ENCODE measurements at places on chromosomes 5 and 9. TPM values are rescaled to one million over a fixed set of nuclear protein-coding genes. Genes with fewer than 3 reads are reported as not detected.

The RNF180 gene
- total RNA-seq, result not detected

The GABRP gene
- 0.26 TPM for total RNA-seq

The GARIN3 gene
- not detected for total RNA-seq

The PPP2CA gene
- total RNA-seq, result 104 TPM

The CCT5 gene
- total RNA-seq, result 107 TPM

The CARTPT gene
- not detected for total RNA-seq

The FOXD1 gene
- total RNA-seq, result 0.39 TPM

The F2R gene
- 16.3 TPM for total RNA-seq

The KCNV2 gene
- not detected for total RNA-seq

DNA sequence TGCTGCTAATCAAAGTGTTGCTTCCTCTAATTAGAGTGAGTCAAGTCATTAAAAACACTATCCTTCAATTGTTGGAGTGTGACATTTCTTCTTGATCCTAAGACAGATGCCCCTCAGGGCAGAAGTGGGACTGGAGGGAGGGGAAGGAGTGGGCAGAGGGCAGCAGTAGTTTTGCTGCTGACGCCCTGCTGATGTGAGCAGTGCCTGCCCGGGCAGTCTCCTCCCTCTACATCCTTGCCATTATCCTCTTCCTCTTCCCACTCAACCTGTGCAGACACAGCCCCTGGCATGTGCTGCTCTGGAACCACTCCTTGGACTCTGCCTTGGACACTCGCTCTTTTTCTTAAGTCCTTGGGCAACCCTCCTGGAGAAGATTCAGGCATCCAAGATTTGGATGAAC lies 232.5 kb downstream of the HSPA4 start:
- H3K27ac ChIP-seq, result no peak overlapping the region
- DNase-seq, result no peak
- H3K4me1 ChIP-seq, result no peaks in the 10 kb centered on the region
- H3K4me3 ChIP-seq, result no peak overlapping the region

- peak overlapping the region; percentile 54 for H3K27ac ChIP-seq
- no peaks in the 10 kb centered on the region for H3K27me3 ChIP-seq
- no peak for DNase-seq
- no peak overlapping the region for H3K4me3 ChIP-seq
- H3K4me1 ChIP-seq, result peaks cover 86% of the 10 kb centered on the region
These were observed 42.1 kb upstream of the EEIG1 start for GRCh38 chr9:128022886-128023285.

DNA sequence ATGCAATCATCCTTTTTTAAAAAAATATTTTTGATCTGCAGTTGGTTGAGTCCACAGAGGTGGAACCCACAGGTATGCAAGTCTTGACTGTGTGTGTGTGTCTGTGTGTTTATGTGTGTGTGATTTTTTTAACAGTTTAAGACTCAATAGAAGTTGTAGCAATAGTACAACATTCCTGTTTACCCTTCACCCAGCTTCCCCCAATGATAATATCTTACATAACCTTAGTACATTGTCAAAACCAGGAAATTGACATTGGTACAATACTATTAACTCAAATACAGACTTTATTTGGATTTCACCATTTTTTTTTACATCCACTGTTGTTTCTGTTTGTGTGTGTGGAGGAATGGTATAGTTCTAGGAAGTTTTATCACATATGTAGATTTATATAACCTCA lies 81.8 kb downstream of the SV2C start:
- H3K4me1 ChIP-seq, result no peaks in the 10 kb centered on the region
- H3K36me3 ChIP-seq, result no peaks in the 10 kb centered on the region
- H3K27ac ChIP-seq, result no peak overlapping the region
- DNase-seq, result no peak
- no peak overlapping the region for H3K4me3 ChIP-seq
- peaks cover 5% of the 10 kb centered on the region for H3K27me3 ChIP-seq

DNA sequence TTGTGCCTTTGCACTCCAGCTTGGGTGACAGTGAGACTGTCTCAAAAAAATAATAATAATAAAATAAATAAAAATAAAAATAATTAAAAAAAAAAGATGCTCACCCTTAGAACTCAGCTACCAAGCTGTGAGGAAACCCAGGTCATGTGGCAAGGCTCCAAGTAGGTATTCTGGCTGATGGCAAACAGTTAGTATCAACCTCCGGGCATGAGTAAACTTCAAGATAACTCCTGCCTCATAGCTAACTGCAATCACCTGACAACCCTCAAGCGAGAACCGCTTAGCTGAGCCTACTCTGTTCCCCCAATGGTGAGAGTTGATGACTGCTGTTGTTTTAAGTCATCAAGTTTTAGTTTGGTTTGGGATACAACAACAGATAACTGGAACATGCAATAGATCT lies 6.1 kb upstream of the SLC44A1 start:
- peaks cover 1% of the 10 kb centered on the region for H3K4me1 ChIP-seq
- H3K36me3 ChIP-seq, result no peaks in the 10 kb centered on the region
- no peak overlapping the region for H3K4me3 ChIP-seq
- no peak for DNase-seq
- H3K27me3 ChIP-seq, result peaks cover 10% of the 10 kb centered on the region

- no peak overlapping the region for H3K27ac ChIP-seq
- no peak overlapping the region for H3K4me3 ChIP-seq
- no peak for DNase-seq
These were observed 49.4 kb downstream of the ADAMTS19 start for GRCh38 chr5:129509363-129509975.

GRCh38 chr5:174876-175465 lies 16.3 kb upstream of the LRRC14B start:
- DNase-seq, result no peak
- no peak overlapping the region for H3K4me3 ChIP-seq
- H3K27me3 ChIP-seq, result peaks cover 28% of the 10 kb centered on the region
- no peaks in the 10 kb centered on the region for H3K4me1 ChIP-seq

GRCh38 chr9:132823370-132824145 lies 54.5 kb downstream of the AK8 start:
- no peak overlapping the region for H3K27ac ChIP-seq
- DNase-seq, result no peak
- H3K4me3 ChIP-seq, result no peak overlapping the region
- H3K27me3 ChIP-seq, result no peaks in the 10 kb centered on the region
- H3K4me1 ChIP-seq, result peaks cover 14% of the 10 kb centered on the region
- no peaks in the 10 kb centered on the region for H3K36me3 ChIP-seq

GRCh38 chr9:4397917-4398316 lies 92.4 kb upstream of the SLC1A1 start:
- no peak overlapping the region for H3K4me3 ChIP-seq
- no peak overlapping the region for H3K27ac ChIP-seq
- H3K4me1 ChIP-seq, result no peaks in the 10 kb centered on the region

GRCh38 chr5:56105511-56106291 lies 110.9 kb upstream of the IL6ST start:
- H3K36me3 ChIP-seq, result peaks cover 6% of the 10 kb centered on the region
- peak overlapping the region; percentile 36 for H3K27ac ChIP-seq
- H3K4me3 ChIP-seq, result no peak overlapping the region
- no peak for DNase-seq

- no peaks in the 10 kb centered on the region for H3K36me3 ChIP-seq
- DNase-seq, result no peak
- H3K4me3 ChIP-seq, result no peak overlapping the region
- H3K4me1 ChIP-seq, result no peaks in the 10 kb centered on the region
These were observed 215.3 kb downstream of the SPOCK1 start for GRCh38 chr5:137283801-137284200.

DNA sequence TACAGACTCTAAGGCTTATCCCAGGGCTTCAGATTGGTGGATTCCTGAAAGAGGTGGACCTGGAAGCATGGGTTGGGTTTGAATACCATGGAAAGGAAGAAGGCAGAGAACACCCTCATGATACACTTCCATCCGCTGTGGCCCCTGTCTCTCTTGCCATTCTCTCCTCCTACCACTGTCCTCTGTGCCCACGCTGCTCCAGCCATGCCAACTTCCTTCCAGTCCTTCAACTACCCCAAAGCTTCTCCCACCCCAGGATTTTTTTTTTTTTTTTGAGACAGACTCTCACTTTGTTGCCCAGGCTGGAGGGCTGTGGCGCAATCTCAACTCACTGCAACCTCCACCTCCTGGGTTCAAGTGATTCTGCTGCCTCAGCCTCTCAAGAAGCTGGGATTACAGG lies 1.7 kb upstream of the SPARC start:
- DNase-seq, result no peak
- no peak overlapping the region for H3K27ac ChIP-seq
- H3K27me3 ChIP-seq, result peaks cover 22% of the 10 kb centered on the region
- peaks cover 6% of the 10 kb centered on the region for H3K4me1 ChIP-seq
- no peak overlapping the region for H3K4me3 ChIP-seq

DNA sequence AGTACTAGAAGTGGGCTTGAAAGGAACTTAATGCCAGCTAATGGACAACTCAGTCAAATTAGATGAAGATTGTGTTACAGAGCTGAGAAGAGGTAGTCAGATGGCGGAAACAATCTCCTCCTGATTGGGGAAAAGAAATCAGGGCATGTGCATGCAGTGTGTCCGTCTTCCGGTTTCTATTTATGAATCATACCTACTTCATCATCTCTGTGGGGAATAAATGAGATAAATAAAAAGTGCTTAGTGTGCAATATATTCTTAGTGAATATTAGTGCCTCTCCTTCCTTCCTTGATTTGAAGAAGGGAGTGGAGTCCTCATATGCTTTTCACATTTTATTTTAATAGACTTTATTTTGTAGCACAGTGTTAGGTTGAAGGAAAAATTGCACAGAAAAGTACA lies 108.7 kb upstream of the NFIL3 start:
- no peaks in the 10 kb centered on the region for H3K36me3 ChIP-seq
- no peak overlapping the region for H3K27ac ChIP-seq
- H3K4me1 ChIP-seq, result no peaks in the 10 kb centered on the region
- no peak overlapping the region for H3K4me3 ChIP-seq
- peaks cover 15% of the 10 kb centered on the region for H3K27me3 ChIP-seq
- DNase-seq, result no peak

- H3K4me3 ChIP-seq, result peak overlapping the region; percentile 47
- DNase-seq, result no peak
- no peak overlapping the region for H3K27ac ChIP-seq
- peaks cover 5% of the 10 kb centered on the region for H3K27me3 ChIP-seq
- no peaks in the 10 kb centered on the region for H3K36me3 ChIP-seq
These were observed 1.0 kb upstream of the TRIM7 start for GRCh38 chr5:181205761-181206649.

DNA sequence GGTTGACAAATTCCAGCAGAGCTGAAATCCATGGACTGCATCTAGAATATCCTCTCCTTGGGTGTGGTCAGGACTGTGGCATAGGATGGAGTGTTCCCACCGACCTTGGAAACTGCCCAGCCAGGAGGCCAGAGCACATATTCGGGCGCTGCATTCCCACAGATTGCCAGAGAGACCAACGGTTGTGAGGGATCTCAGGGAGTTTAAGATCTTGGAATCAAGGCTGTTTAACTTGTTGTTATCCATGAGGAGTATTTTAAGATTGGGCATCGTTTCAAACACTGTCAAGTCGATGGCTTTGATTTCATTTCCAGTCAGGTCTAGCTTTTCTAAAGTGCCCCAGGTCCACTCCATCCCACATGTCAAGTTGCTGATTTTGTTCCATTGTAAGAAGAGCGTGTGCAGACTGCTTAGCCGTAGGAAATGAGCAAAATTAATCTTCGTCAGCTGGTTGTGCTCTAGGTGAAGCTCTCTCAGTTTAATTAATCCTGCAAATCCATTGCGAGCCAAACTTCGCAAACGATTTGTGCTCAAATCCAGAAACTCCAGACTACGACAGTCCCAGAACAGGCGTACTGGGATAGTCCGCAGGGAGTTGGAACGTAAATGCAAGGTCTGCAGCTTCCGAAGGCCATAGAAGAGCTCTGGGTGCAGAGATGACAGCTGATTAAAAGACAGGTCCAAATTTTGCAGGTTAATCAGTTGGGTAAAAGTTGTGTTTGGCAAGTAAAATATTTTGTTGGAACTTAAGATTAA lies 1.5 kb downstream of the LRRTM2 start:
- no peak overlapping the region for H3K4me3 ChIP-seq
- no peaks in the 10 kb centered on the region for H3K4me1 ChIP-seq
- no peak for DNase-seq
- no peak overlapping the region for H3K27ac ChIP-seq

- peaks cover 8% of the 10 kb centered on the region for H3K27me3 ChIP-seq
- no peak overlapping the region for H3K27ac ChIP-seq
- no peak for DNase-seq
- H3K4me1 ChIP-seq, result peaks cover 11% of the 10 kb centered on the region
- H3K4me3 ChIP-seq, result no peak overlapping the region
These were observed 3.7 kb upstream of the MOB3B start for GRCh38 chr9:27533311-27533710.

DNA sequence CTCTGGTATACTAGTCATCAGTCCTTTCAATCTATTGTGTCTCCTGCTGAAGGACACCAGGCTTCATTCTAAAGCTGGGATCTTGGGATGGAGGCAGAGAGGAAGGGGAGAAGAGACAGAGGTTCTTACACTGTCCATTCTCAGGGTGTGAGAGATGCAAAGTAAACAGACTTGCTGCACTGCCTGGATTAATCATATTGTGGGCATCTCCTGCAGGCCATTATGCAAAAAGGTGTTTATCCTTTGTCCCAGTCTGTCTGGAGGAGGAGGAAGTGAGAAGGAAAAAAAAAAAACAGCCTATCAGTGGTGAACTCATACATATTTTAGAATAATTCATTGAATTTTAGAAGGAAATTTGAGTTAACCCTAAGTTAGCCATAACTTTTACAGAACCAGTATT lies 92.9 kb upstream of the TNPO1 start:
- H3K36me3 ChIP-seq, result no peaks in the 10 kb centered on the region
- no peak overlapping the region for H3K27ac ChIP-seq
- H3K27me3 ChIP-seq, result no peaks in the 10 kb centered on the region
- DNase-seq, result no peak

DNA sequence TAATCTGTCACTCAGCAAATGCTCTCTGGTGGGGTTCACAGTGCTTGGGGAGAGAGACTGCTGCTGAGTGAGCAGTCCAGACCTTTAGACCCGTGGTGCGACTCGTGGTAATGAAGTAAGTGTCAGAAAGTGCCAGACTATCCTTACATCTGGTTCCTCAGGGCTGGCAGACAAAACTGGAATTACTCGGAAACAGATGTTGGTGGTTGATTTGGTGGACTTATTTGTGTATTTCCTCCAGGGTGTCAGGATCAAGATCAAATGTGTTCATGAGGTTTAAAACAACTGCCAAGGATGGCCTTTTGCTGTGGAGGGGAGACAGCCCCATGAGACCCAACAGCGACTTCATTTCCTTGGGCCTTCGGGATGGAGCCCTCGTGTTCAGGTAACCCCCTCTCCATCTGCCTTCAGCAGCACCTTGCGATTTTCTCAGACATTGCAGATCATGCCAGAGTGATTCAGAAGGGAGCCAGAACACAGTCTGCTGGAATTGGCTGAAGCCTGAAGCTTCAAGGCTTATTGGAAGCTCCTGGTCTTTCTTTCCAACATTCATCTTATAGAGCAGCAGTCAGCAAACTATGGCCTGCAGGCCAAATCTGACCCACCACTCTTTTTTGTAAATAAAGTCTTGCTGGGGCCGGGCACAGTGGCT lies 105.2 kb downstream of the LIFR start:
- no peak overlapping the region for H3K4me3 ChIP-seq
- H3K4me1 ChIP-seq, result peaks cover 42% of the 10 kb centered on the region
- no peak for DNase-seq
- H3K27me3 ChIP-seq, result peaks cover 65% of the 10 kb centered on the region
- H3K27ac ChIP-seq, result no peak overlapping the region

GRCh38 chr9:106733828-106734380 lies 129.1 kb upstream of the ZNF462 start:
- H3K4me3 ChIP-seq, result no peak overlapping the region
- no peak overlapping the region for H3K27ac ChIP-seq
- no peaks in the 10 kb centered on the region for H3K27me3 ChIP-seq
- no peaks in the 10 kb centered on the region for H3K4me1 ChIP-seq
- H3K36me3 ChIP-seq, result no peaks in the 10 kb centered on the region

Data from T-cell (primary cell).